ENCODE measurements at places on chromosomes 12 and 14.

GRCh38 chr12:6140651-6141447 is 16.4 kb upstream of the VWF start:
- DNase-seq: peak; percentile 5

DNA sequence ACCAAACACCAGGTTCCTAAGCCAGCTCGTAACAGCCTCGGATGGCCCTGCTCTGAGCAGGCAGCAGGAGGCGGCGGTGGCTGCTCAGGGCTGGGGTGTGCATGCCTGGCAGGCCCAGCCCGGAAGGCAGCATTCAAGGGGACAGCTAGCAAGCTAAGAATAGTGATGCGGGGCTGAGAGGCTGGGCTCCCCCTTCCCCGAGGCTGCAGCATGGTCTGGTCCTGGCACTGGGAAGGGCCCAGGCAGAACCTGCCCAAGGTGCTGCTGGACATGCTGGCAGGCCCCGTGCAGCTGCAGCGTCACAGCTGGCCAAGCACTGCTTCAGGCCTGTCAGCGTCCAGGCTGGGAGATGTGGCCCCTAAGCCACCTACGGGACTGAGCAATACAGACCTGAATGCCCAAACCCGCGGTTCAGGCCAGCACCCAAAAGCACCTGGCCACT is 26.4 kb upstream of the NUDT14 start:
- no peak for DNase-seq

GRCh38 chr14:53663709-53664108 is 292.9 kb downstream of the BMP4 start:
- no peak for DNase-seq

DNA sequence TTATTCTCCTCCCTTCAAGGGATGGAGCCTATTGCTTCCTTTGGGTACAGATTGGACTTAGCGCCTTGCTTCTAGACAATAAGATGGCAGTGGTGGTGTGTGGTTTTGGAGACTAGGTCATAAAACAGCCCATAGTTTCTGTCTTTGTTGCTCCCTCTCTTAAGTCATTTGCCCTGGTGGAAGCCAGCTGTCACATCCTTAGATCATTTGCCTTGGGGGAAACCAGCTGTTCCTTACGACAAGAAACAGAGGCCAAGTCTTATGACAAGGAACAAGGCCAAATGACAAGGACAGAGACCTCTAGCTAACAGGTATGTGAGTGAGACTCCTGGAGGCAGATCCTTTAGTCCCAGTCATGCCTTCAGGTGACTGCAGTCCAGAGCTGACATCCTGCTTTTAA is 9.2 kb upstream of the PALS1 start:
- DNase-seq: no peak

DNA sequence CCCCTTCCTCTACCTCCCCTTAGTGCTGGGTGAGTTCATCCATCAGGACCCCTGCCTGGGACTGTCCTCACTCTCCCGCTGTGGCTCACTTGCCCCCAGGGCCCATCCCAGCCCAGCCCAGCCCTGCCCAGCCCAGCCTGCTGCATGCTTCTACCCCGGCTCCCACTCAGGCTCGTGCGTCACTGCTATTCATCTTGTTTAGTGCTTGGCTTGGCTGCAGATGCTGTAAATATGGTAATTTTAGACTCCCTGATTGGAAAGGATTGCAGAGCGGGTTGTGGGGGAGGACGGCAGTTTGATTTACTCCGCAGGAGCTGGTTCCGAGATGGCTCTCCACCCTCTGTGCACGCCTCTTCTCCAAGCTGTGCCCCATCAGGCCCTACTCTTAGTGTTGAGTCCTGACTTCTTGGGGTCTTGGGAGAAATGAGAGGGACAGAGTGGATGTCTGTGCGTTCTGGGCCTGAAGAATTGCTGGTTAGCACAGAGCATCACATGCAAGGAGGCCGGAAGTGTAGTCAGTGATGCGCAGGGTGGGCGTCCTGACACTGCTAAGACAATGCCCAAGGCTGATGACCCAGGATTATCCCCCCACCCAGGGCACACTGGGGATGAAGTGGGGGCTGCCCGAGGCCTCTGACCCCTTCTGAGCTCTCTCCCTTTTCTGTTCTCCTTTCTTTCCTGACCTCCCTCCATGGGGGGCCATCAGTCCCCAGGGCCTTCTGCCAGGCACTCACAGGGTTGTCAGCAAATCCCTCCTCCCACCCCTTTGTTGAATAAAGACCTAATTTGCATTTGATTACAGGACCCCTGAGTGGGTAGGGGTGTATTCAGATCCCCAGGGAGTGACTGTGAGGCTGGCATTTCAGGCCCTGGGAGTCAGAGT is 244.4 kb downstream of the ZFP36L1 start:
- DNase-seq: no peak

GRCh38 chr14:56138928-56139327 is 20.7 kb downstream of the PELI2 start:
- no peak for DNase-seq

- DNase-seq: no peak
These were observed 120.7 kb upstream of the PWP1 start for GRCh38 chr12:107564946-107565345.

DNA sequence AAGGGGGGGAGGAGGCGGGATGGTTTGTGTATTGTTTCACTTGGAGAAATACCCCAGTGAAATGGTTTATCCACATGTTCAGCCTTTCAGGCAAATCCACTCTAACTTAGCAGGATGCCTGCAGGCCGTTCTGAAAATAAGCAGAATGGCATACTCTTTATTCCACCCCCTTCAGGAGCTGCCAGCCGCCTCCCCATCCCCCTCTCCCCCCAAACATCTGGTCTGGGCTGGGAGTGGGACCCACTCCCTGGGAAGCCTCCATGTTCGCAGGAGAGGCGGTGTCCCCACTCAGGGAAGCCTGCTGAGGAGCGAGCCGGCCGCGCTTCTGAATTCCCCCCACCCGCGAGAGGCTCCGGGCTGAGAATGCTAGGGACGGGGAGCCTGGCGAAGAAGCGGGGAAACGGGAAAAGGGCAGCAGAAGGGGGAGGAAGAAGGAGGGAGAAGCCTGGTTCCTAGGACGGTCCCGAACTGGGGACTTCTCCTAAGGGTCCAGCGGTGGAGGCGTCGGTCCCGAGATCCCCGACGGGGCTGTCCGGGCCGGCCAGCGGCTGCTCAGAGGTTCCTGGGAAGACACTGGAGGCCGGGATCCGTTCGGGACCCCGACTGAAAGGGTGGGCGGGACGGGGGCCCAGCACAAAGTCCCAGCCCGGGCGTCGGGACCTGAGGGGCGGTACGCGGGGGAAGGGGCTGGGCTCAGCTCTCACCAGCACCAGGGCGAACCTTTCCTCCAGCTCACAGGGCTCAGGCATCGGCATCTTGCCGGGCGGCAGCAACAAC is 666 bp downstream of the FMNL3 start:
- DNase-seq: no peak

GRCh38 chr12:123046431-123046830 is 66.0 kb downstream of the ARL6IP4 start:
- no peak for DNase-seq

DNA sequence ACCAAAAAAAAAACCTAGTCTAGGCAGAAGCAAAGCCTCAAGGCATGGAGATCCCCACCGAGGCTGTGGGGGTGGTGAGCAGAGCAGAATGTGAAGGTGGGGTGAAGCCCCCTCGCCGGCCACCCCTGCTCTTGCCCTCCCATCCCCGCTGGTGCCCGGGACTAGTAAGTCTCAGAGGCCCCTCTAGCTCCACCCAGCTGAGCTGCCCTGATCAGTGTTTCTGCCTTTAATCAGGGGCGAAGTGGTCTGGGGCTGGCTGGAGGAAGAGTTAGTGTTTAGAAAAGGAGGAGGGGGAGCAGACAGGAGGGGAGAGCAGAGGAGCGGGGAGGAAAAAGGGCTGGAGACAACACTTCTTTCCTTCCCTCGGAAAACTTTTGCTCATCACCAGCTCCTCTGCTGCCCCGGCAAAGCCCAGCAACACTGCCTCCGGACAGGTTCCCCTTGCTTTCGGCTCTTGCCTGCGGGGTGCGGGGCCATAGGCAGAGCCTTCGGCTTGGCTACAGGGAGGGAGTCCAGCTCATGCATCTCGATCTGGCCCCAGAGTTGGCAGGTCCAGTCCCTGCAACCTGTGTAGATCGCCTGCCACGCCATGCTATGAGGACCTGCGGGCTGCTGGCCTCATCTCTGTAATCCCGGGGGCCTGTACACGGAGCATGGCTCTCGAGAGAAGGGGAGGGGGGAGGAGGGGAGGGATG is 3.4 kb upstream of the DLK1 start:
- DNase-seq: no peak

DNA sequence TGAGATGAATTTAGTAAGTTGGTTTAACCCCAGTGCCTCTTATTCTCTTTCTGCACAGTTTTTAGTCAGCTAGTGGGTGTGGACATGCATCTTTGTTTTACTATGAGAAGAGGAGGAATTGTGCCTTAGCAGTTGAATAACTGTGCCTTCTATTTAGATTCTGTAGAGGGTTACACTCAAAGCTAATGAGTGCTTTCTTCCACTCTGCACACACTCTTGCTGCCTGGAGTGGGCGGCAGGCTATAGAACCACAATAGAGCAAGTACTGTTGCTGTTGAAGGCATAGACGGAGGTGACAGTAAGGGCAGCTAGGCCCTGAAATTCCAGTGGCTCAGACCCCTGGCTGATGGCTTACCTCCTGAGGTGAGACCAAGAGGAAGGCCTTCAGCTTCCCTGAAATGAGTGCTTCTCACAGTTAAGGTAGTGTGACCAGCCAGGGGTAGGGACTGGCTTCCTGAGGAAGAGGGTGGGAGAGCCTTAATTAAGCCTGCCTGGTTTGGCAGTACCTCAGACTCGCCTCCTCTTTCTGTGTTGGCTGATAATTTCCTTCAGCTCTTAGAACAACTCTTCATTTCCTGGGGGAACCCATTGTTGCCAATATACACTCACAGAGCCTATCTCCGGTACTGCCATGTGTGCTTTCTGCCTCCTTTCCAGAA is 24.7 kb downstream of the SUSD6 start:
- DNase-seq: no peak

GRCh38 chr12:108129017-108129812 is at the start of gene WSCD2:
Gene WSCD2, plus strand, starts transcription at chr12:108129288. Its CDS starts 66,545 bp downstream, at chr12:108195833.
- no peak for DNase-seq

DNA sequence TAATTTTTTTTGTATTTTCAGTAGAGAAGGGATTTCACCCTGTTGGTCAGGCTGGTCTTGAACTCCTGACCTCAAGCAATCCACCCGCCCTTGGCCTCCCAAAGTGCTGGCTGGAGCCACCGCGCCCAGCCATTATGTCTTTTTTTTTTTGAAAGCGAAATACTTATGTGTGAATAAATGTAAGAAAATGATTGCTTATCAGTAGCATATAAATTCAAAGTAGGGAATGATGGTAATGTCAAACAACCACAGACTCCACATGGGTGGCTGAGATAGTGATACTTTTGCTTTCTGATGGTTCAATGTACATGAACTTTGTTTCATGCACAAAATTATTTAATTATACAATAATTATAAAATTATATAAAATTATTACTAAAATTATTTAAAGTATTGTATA is 75.8 kb downstream of the PAPLN start:
- no peak for DNase-seq

DNA sequence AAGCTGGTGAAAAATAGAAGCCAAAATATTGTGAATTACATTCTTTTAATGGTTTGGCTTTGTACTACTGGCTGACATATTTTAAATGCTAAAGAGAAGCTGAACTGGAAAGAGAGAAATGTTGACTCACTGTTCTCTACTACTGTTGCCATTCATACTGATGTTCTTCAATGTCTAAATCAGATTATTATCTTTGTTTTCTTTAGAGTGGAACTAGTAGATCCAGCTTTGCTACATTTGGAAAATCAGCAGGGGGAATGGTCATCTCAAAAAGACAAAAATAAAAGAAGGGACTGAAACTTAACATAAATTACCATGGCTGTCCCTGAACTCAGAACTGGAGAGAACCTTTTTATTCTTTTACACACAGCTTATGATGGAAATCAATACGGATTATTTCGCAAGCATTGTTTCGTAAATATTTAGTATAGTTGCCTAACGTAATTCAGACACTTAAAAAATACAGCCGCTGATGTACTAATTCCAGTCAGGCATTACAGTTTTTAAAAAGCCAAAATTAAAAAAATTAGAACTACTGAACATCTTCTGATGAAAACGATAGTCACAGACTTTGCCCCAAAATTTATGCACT is 76.3 kb upstream of the OTX2 start:
- no peak for DNase-seq

- DNase-seq: no peak
These were observed 25.6 kb upstream of the CCDC60 start for GRCh38 chr12:119308708-119309456.

DNA sequence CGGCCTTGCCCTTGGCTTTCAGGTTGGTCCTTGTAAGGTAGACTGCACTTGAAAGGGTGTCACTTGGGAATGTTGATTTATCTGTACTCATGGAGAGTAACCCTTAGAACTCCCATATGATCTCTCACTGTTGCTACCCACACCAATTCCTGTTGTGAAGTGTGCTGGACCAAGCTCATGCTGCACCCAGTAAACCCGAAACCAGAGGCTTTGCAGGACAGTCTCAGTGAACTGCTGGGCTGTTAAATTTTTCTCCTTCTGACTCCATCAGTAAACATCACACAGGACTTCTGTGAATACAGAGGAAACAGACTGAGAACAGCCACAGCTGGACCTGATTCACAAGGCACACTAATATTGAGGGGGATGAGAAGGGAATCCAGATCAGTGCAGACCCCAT is 783.0 kb downstream of the TMEM121 start:
- no peak for DNase-seq

- no peak for DNase-seq
These were observed 116.5 kb downstream of the GPHN start for GRCh38 chr14:66624336-66624937.

DNA sequence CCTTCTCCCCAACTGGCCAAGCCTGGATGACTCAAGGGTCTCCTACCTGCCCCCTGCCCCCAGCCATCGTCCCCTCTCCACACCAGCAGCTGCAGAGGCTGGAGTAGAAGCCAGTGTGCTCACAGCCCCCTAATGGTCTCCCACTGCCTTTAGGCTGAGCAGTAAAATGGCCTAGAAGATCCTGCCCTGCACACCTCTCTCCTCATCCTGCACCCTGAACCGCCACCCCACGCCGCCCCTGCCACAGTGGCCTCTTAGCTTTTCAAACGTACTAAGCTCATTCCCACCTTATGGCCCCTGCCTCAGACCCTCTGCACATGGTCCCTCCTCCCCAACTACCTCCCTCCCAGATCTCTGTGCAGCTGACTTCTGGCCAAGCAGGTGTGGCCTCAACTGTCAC is 46.3 kb downstream of the RBM19 start:
- DNase-seq: no peak

- DNase-seq: no peak
These were observed 224.7 kb upstream of the EGLN3 start for GRCh38 chr14:34175574-34175973.
